Naive B cell (primary cell): ENCODE measurements at places on chromosomes 3 and 15.

DNA sequence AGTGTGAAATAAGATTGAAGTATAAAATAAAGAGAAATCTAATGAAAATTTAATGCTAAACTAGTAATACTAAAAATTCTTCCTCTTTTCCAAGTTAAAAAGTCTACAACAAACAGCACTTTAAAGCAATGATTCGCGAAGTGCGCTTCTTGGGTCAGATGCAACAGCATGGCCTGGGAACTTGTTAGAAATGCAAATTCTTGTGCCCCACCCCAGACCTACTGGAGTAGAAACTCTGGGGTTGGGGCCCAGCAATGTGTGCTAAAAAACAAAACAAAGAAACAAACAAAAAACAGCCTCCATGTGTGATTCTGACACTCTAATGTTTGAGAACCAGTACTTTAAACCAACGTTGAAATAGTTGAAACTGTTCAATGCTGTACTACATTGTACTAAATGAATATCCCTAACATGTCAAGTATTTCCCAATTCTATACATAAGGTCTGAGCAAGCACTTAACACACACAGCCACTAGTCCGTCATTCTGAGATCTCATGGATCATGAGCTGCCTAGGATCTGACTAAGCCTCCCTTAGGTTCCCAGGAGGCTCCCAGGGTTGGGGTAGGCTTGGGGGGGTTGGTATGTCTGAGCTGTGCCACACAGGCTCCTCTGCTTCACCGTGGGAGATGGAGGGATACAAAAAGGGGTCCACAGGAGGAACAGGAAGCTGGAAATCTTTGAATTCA lies 6.1 kb downstream of the RASGRP1 start:
- peak overlapping the region; percentile 75 for H3K27ac ChIP-seq
- no peaks in the 10 kb centered on the region for H3K27me3 ChIP-seq
- H3K4me1 ChIP-seq, result peaks cover 30% of the 10 kb centered on the region
- peaks cover 17% of the 10 kb centered on the region for H3K36me3 ChIP-seq

- DNase-seq, result no peak
- H3K27me3 ChIP-seq, result peaks cover 29% of the 10 kb centered on the region
- H3K4me1 ChIP-seq, result no peaks in the 10 kb centered on the region
- H3K27ac ChIP-seq, result no peak overlapping the region
Observed at GRCh38 chr3:51099794-51100535, 285.1 kb upstream of the MANF start.

GRCh38 chr3:167251678-167252077 lies 128.4 kb downstream of the ZBBX start:
- H3K36me3 ChIP-seq, result no peaks in the 10 kb centered on the region
- H3K4me1 ChIP-seq, result no peaks in the 10 kb centered on the region

GRCh38 chr3:111976254-111976653 lies 2.6 kb upstream of the ABHD10 start:
- H3K27me3 ChIP-seq, result no peaks in the 10 kb centered on the region
- DNase-seq, result no peak
- no peaks in the 10 kb centered on the region for H3K36me3 ChIP-seq

DNA sequence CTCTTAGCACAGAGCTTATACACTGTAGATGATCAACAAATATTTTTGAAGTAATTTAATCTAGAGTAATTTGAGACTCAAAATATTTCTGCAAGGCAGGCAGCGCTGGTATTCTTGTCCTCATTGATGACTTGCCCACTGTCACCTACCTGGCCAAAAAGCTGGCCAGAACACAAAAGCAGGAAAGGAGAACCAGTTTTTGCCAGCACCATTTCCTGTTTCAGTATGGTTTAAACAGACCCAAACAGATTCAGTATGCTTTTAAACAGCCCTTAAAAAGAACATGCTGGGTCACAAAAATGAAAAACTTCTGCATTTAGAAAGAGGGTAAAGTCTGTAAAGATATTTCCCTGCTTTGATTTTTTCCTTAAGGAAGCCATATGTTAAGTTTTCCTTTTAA lies 42.3 kb upstream of the ZNF280D start:
- H3K27ac ChIP-seq, result no peak overlapping the region
- peaks cover 26% of the 10 kb centered on the region for H3K4me1 ChIP-seq
- no peaks in the 10 kb centered on the region for H3K36me3 ChIP-seq

GRCh38 chr15:52529341-52529924 lies 753 bp upstream of the MYO5A start:
- H3K27ac ChIP-seq, result peak overlapping the region; percentile 7
- no peaks in the 10 kb centered on the region for H3K27me3 ChIP-seq

DNA sequence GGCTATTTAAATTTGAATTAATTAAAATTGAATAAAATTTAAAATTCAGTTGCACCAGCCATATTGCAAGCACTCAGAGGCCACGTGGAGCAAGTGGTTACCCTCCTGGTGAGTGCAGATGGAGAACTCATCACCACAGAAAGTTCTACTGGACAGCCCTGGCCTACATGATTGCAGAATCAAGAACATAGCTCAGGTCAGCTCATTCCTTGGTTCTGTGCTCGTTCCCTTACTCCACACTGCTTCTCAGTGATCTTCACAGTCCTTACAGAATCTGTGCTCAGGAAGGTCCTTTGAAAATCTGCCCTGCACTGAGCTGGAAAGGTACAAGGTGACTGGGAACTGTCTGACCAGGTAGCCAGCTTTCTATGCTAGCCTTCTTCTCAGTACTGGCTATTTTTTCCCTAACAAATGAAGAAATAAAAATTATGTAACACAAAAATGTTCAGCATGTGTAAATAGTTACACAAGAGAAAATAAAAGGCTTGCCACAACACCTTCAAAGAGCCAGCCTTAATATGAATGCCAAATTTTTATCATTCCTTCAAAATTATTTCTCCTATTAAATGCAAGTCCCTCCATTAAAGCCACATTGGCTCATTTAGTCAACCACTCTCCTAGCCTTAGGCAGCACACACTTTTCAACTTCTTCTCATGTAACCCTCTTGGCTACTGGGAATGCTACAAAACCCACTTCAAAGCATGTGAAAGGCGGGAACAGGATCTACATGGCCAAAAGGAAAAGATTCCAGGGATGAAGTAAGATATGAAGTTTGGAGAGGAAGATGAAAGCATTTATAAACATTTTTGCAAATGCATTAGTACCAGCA lies 326.4 kb upstream of the WNT5A start:
- no peak overlapping the region for H3K4me3 ChIP-seq
- H3K36me3 ChIP-seq, result no peaks in the 10 kb centered on the region
- H3K4me1 ChIP-seq, result no peaks in the 10 kb centered on the region
- no peak overlapping the region for H3K27ac ChIP-seq
- H3K27me3 ChIP-seq, result no peaks in the 10 kb centered on the region
- no peak for DNase-seq

GRCh38 chr3:20302766-20303165 lies 116.8 kb upstream of the SGO1 start:
- no peaks in the 10 kb centered on the region for H3K4me1 ChIP-seq
- no peak overlapping the region for H3K27ac ChIP-seq
- no peak for DNase-seq
- H3K27me3 ChIP-seq, result no peaks in the 10 kb centered on the region
- H3K4me3 ChIP-seq, result no peak overlapping the region

GRCh38 chr3:173586166-173586565 lies 188.6 kb downstream of the NLGN1 start:
- H3K4me3 ChIP-seq, result no peak overlapping the region
- peaks cover 11% of the 10 kb centered on the region for H3K4me1 ChIP-seq
- no peak for DNase-seq
- no peak overlapping the region for H3K27ac ChIP-seq
- peaks cover 8% of the 10 kb centered on the region for H3K36me3 ChIP-seq

GRCh38 chr3:82261637-82262036 lies 500.2 kb upstream of the GBE1 start:
- no peaks in the 10 kb centered on the region for H3K36me3 ChIP-seq
- no peaks in the 10 kb centered on the region for H3K4me1 ChIP-seq
- no peak for DNase-seq
- no peaks in the 10 kb centered on the region for H3K27me3 ChIP-seq

- no peaks in the 10 kb centered on the region for H3K36me3 ChIP-seq
- no peak overlapping the region for H3K4me3 ChIP-seq
- H3K4me1 ChIP-seq, result no peaks in the 10 kb centered on the region
- H3K27ac ChIP-seq, result no peak overlapping the region
- H3K27me3 ChIP-seq, result no peaks in the 10 kb centered on the region
Observed at GRCh38 chr3:48412375-48413001, 17.4 kb downstream of the PLXNB1 start.

DNA sequence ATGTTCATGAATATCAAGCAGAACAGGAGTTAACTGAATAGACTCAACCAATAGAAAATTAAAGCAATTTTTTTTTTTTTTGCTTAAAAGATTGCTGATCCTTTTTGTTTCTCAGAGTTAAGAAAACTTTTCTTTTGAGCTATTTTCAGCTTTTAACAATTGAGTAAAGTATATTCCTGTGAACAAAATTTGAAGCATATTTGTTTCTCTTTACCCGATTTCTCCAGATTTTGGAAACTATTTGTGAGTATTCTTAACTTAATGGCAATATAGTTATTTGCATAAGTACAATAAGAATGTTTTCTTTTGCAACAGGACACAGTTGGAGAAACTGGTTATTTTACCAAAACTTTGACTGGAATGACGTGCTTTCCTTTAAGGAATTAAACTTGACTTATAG lies 53.4 kb upstream of the C15orf39 start:
- H3K27ac ChIP-seq, result no peak overlapping the region
- no peaks in the 10 kb centered on the region for H3K4me1 ChIP-seq
- no peak for DNase-seq
- no peaks in the 10 kb centered on the region for H3K36me3 ChIP-seq

- no peaks in the 10 kb centered on the region for H3K36me3 ChIP-seq
- H3K4me3 ChIP-seq, result peak overlapping the region; percentile 94
- peak overlapping the region; percentile 97 for H3K27ac ChIP-seq
Observed at GRCh38 chr3:134249296-134249841, 1.3 kb downstream of the RYK start.

GRCh38 chr15:74584779-74585178 lies 30.9 kb upstream of the CLK3 start:
- peaks cover 4% of the 10 kb centered on the region for H3K36me3 ChIP-seq
- no peaks in the 10 kb centered on the region for H3K4me1 ChIP-seq
- H3K27me3 ChIP-seq, result no peaks in the 10 kb centered on the region
- no peak for DNase-seq
- no peak overlapping the region for H3K4me3 ChIP-seq

GRCh38 chr3:14225421-14225820 lies 46.8 kb downstream of the LSM3 start:
- H3K36me3 ChIP-seq, result no peaks in the 10 kb centered on the region
- no peak overlapping the region for H3K27ac ChIP-seq
- H3K27me3 ChIP-seq, result no peaks in the 10 kb centered on the region
- H3K4me3 ChIP-seq, result no peak overlapping the region
- DNase-seq, result peak; percentile 8

GRCh38 chr3:194244167-194244566 lies 107.0 kb downstream of the CPN2 start:
- no peak overlapping the region for H3K27ac ChIP-seq
- DNase-seq, result no peak
- H3K27me3 ChIP-seq, result peaks cover 36% of the 10 kb centered on the region
- no peak overlapping the region for H3K4me3 ChIP-seq
- H3K4me1 ChIP-seq, result no peaks in the 10 kb centered on the region

- peaks cover 40% of the 10 kb centered on the region for H3K27me3 ChIP-seq
- DNase-seq, result no peak
- H3K27ac ChIP-seq, result no peak overlapping the region
- no peaks in the 10 kb centered on the region for H3K4me1 ChIP-seq
- no peaks in the 10 kb centered on the region for H3K36me3 ChIP-seq
- H3K4me3 ChIP-seq, result no peak overlapping the region
Observed at GRCh38 chr3:124514683-124515082, 215.6 kb upstream of the UMPS start.

DNA sequence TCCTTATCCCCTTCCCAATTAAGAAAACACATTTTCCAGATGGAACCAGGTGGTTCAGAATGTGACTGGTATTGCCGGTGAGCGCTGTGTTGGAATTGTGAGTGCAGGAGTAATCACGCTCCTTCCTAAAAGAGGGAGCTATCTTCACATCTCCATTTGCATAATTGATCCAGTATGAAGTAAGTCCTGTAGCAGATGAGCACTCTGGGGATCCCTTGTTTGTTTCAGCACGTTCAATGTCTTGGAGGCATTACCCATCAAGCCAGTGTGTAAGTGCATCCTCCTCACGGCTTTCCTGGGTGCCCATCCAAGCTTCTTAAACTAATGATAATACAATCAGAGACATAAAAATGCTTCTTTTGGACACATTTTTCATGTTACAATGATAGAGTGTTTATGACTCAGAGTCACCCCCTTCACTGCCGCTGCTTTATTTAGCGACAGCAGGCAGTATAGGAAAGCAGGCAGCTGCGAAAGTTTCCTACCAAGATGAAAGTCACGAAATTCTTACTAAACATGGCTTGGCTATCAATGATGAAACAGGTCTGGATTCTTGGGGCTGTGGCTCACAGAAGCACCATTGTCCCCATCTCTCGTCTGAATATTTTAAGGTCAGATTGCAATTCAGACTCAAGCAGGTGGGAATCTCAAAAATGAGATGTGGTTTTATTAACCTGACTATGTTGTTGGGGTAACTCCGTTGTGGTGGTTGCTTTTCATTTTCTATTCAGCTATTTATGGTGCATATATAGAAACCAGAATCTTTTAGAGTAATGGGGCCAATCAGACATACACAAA lies 346.3 kb upstream of the MDFIC2 start:
- no peaks in the 10 kb centered on the region for H3K36me3 ChIP-seq
- peaks cover 9% of the 10 kb centered on the region for H3K4me1 ChIP-seq
- DNase-seq, result no peak
- H3K27me3 ChIP-seq, result peaks cover 14% of the 10 kb centered on the region

- no peak overlapping the region for H3K27ac ChIP-seq
- H3K4me1 ChIP-seq, result no peaks in the 10 kb centered on the region
- H3K4me3 ChIP-seq, result no peak overlapping the region
Observed at GRCh38 chr15:80744415-80744814, 34.8 kb upstream of the CEMIP start.
